ENCODE measurements at places on chromosomes 3 and 15.

GRCh38 chr3:59481776-59482400, 432.1 kb upstream of the CFAP20DC start:
- no peak for DNase-seq

DNA sequence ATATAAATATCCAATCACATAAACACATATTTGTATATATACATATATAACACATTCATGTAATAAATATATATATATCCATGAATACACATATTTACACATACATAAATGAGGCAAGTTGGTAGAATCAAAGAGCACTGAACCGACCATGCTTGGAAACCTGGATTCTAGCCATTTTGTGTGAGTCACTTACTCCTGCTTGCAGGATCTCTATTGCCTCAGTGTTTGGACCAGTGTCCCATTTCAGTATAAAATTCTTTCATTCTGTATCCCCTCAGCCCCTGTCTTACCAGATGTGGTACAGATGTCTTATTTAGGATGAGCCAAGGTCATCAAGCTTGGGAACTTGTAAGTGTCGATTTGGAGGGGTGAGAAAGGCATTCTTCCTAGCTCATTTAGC, 391.4 kb upstream of the FRG2C start:
- no peak for DNase-seq

DNA sequence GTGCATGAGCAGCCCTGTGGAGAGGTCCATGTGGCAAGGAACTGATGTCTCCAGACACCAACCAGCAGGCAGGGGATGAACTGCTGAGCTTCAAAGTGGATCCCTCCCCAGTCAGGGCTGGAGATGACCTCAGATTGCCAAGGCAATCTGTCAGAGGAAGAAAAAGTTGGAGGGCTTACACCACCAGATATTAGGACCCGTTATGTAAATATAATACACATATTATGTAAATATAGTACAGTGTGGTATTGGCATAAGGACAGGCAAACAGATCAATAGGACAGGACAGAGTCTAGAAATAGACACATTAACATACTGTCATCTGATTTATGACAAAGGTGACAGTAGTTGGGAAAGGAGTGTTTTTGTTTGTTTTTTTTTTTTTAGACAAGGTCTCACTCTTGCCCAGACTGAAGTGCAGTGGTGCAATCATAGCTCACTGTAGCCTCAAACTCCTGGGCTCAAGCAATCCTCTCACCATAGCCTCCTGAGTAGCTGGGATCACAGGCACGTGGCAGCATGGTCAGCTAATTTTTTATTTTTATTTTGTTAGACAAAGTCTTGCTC, 18.0 kb upstream of the RAB7A start:
- DNase-seq, result peak; percentile 62

DNA sequence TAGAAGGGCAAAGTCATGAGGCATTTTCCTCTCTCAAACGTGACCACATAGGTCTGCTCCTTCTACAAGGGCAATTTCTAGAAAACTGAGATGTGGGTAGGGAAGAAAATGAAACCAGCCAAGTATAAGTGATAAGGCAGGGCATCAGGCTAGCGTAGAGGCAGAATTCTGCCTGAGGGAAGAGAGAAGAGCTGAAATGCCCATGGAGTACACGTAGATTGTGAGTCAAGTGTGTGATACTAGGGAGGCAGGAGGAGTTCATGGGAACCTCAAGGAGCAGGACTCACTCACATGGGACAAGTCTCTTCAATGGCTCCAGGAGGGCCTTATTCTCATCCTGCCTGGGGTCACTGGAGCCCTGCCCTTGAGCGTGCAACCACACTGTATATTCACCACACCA, 34.9 kb upstream of the PPP4R2 start:
- no peak for DNase-seq

DNA sequence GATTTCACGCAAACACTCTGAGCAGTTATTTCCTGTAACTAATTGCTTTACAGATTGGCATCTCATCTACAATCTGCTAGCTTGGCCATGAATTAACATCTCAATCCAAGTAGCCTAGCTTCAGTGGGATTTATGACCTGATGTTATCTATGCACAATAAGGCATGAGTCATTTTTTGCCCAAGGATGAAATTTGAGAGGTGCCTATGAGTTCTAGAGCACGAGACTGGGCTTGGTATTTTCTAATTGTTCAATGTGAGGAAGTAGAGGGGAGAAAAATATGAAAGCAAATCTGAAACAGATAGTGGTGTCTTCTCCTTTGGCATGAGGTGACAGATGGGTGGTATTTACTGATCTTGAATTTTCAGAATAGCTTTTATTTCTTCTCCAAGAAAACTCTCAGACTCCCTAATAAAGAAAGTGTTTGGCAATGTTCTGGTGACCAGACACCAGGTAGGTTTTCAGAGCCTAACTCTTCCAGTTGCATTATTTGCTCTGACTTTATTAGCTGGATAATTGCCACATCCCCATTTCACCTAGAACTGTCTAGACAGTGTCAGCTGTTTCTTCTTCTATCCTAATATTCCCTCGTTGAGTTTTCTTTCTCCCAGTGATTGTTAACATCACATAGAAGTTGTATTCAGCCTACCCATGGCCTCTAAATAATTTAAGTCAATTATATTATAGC, 301.0 kb upstream of the UMPS start:
- no peak for DNase-seq

GRCh38 chr3:133058831-133059230, 20.6 kb downstream of the TMEM108 start:
- DNase-seq, result no peak

GRCh38 chr15:72375501-72375845, 341 bp downstream of the HEXA start:
- peak; percentile 26 for DNase-seq

DNA sequence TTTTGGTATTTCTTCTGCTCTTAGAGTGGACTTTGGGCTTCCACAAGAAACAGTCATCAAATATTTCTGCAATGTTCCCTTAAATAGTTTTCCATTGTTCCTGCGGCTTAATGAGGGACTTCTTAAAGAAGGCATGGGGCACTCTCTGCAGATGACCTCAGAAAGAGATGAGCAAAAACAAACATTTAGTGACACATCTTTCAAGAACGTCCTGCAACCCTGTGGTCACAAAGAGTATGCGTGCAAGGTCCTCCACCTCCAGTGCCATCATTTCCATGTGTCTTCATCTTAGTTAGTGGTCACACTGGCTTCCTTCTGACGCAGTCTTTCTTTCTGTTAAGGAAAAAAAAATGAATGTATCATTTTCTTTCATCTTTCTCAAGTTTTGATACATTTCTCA, 56.2 kb downstream of the GREM1 start:
- DNase-seq, result no peak

- DNase-seq, result no peak
Measured at GRCh38 chr3:152350776-152351175, 82.0 kb downstream of the MBNL1 start.

DNA sequence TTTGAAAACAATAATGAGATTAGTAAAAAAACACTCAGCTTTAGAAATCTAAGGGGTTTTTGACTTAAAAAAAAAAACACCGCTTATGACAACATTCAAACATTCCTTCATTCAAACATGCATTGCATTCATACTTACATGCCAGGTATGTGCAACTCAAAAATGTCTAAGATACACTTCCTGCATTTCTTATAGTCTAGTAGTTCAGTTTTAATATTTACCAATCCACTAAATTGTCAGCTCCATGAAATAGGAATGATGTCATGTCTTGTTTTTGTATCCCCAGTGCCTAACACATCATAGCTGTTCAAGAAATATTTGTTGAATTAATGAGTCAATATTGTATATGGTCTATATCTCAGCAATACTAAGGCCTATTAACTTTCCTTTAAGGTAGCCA, 51.7 kb downstream of the EIF4E3 start:
- DNase-seq, result no peak

GRCh38 chr3:196969660-196970546, 1.3 kb upstream of the PIGZ start:
- DNase-seq, result peak; percentile 83

- DNase-seq, result no peak
Measured at GRCh38 chr15:77650265-77650664, 17.6 kb upstream of the LINGO1 start.

DNA sequence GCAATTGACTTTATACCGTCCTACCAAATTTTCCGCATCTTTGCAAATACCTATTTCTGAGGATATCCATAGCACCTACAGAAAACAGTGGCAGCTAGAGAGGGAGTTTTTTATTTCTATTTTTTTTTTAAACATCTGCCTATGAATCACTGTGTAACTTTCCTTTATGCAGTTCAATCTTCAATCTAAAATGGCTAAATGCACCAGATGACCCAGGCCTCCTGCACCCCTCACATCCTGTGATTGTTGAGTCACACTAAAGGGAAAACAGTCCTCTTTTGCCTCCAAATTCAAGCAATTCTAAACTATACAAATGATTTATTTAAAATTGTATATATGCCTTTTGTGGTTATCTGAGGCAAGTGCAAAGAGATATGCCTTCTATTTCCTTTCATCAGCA, 20.1 kb upstream of the BCL6 start:
- DNase-seq, result no peak

GRCh38 chr15:81001152-81002008, 657 bp downstream of the TLNRD1 start:
- DNase-seq, result peak; percentile 65

DNA sequence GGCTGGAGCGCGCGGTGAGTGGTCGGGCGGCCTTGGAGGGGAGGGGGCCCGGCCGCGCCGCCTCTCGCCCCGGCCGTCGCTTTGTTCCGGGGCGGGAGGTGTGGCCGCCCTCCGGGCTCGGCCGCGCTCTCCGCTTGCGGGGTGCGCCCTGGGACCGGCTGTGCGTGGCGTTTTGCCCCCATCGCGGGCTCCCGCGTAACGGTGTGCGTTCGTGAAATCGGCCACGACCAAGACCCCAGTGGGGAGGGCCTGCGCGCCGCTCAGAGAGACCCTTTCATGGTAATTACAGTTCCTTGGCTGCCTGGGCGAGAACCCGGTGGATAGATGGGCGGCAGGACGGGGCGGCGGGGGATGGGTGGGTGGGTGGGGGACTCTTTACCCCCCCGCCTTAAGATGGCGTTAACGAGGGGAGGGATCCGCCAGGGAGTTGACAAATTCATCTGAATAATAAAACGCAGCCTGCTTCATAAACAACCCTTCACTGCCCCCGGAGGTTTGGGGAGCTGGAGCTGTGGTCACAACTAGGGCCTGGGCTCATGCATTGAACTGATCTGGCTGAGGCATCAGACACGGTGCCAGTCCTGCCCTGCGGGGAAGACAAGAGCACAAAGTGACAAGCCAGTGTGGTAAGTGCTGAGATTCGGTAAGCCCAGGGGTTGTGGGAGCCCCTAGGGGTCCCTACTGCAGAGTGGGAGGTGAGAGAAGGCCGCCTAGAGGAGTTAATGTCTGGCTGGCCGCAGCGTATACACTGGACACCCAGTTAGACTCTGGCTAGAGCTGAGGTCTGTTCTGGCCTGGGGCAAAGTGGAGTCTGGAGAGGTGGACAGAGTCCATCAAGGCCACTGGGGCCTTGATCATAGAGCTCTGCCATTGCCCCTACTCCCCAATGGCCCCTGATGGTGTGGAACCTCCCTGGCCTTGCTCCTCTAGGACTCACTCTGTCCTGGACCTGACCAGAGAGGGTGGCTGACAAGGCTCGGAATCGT, 668 bp downstream of the MRAS start:
- DNase-seq, result peak; percentile 43

DNA sequence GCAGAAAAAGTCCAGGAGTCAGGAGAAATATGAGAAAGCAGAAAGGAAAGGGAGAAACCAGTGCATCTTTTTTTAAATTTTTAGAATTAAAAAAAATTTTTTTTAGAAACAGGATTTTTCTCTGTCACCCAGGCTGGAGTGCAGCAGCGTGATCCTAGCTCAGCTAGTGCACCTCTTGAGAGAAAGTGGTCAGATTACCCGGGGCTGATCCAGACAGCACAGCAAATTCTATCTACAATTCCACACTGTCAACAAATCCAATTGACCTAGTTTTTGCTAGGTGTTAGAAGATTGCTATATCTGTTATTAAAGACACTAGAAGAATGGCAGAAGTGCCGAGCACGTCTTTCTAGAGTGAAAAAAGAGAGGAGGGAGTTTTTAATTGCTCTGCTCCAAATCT, 117.3 kb downstream of the RFTN1 start:
- DNase-seq, result no peak

DNA sequence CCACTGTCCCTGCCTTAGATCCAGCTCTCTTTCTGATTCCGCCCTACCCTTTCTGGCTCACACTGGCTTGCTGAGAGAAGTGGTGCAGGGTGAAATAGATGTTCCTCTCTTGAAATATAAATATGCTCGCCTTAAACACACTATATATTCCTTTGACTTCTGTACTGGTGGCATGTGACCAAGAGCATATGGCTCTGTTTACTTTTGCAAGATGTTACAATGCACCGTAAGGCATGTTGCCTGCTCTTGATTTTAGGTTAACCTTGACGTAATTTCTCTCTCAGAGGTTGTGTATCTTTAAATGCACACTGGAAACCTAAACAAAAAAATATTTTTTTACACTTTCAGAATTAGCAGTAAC, 749 bp downstream of the RSRC1 start:
- no peak for DNase-seq

- no peak for DNase-seq
Measured at GRCh38 chr3:57864853-57865252, 108.7 kb downstream of the SLMAP start.

GRCh38 chr3:162704238-162704637, 1207.6 kb downstream of the OTOL1 start:
- no peak for DNase-seq

DNA sequence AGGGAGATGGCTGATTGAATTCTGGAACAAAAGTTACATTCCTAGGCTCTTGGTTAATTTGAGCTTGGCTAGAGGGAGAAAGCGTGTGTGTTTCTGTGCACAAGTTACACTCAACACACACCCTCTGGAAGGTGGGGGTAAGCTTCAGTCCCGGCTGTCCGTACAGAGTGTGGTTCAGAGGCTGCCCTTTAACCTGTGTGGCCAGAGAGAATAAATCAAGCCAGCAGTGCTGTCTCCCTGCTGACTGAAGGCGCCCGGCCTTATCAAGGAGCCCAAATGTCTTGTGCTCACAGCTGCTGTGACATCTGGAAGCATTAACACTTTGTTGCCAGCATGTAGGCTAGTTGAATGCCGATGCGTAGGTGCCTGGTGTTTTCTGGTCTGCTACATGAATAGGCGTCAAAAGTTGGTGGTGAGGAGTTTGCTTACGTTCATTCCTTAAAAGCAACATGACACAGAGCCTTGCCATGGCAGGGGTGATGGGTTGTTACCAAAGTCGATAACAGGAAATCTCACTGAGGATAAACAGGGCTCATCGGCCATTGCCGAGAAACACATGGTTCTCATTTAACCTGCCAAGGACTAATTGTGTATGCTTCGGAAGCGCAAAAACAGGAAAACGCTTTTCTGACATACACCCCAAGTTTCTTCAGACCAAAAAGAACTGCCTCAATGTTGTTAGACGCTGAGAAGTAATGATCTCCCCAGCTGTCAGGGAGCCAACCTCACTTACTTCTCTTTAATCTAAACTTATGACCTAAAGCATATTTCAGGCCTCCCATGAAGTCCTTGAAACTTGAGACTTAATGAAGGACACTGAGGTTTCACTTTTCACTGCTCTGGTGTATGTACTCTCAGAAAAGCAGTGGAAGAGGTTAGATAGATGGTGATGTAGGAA, 95.8 kb upstream of the CTDSPL start:
- peak; percentile 31 for DNase-seq

DNA sequence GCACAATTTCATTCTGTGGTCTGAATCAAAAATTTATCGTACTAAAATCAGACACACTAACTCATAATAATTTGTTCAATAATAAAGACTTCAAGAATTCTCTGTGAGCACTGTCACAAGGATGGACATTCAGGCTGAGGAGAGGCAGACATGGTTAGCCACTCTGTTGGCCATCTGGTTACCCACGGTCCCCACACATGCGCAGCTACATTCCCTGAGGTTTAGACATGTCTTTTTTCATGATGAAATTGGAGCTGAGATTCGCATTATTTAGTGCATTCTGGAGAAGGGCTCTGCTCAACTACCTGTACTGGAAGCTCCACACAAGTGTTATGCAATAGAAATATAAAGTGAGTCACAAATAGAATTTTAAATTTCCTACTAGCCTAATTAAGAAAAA, 156.9 kb downstream of the SUCNR1 start:
- no peak for DNase-seq

Measured in HuH-7 (cell line).